ENCODE measurements at places on chromosomes 3 and 15.

DNA sequence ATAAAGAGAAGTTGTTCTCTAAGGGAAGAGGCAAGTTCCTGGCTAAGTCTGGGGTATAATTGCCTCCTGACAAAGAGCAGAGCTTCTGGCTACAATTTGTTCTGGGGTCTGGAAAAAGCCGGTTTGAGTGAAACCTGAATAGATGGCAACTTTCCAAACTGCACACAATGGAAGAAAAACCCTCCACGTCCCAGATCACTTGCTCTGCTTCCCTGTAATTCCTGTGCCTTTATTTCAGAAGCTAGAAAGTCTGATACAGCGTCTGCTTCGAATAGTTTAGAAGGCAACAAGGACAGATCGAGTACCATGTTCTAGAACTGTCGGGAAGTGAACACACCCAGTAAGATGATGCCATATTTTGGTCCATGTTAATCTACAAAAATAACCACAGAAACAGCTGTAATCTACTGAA, 1.6 kb upstream of the WDR82 start:
- no peak for DNase-seq

DNA sequence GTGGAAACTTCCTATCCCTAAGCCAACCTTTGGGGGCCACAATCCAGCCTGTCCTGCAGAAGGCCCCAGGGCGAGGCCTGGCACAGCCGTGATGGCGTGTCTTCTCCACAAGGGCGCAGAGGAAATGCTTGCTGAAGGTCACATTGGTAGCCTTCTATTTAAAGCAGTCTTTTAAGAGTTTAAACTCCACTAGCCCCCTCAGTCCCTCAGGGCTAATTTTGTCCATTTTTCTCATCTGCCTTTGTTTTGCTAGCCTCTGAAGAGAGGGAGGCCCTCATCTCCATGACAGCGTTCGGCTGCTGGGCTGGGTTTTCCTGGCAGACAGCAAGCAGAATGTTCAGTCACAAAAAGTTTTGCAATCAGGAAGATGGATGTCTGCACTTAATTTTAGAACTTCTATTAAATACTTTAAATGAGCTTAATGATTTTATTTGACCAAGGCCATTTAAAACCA, 40.8 kb downstream of the RARB start:
- DNase-seq, result no peak

GRCh38 chr15:93997071-93997658, 234.2 kb upstream of the MCTP2 start:
- DNase-seq, result no peak

GRCh38 chr3:177478170-177478867, 281.0 kb upstream of the TBL1XR1 start:
- DNase-seq, result peak; percentile 98

- DNase-seq, result no peak
Observed at GRCh38 chr15:66433726-66434125, 47.0 kb downstream of the MAP2K1 start.

GRCh38 chr3:114551770-114552526, 258.1 kb downstream of the TIGIT start:
- peak; percentile 77 for DNase-seq

- DNase-seq, result no peak
Observed at GRCh38 chr15:27123291-27123690, 152.3 kb downstream of the GABRG3 start.

DNA sequence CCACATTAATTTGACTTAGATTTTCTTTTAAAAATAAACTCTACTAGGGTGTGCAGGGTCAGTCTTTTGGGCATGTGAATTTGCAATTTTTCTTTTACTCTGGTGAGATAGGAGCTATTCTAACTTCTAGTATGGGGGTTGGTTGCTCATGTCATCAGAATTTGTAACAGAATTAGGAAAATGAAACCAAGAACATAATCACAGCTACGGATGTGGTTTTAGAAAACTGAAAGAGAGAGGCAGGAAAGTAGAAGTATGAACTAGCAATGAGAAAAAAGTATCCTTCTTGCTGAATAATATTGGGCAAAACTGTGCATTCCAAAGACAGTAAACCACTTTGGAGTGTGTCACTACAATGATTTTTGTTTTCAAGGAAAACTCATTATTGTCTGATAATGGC, 43.3 kb downstream of the ADPGK start:
- DNase-seq, result no peak

DNA sequence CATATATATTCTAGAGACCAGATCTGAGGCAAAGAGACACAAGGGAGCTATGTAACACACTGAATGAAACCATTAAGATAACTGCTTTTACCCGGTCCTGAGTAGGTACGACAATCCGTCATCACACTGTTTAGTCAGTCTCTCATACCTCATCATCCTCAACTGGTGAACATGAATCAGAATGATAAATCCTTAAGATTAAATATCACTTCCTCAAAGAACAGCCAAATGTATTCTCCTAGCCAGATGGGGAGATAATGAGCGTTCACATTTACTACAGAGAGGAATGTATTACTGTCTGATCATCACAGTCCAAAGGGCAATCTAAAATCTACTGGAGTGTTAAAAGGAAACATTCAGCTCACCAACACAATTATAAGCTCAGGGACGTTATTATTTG, 319.4 kb upstream of the STAC start:
- peak; percentile 22 for DNase-seq

GRCh38 chr3:83813176-83813575, 1145.6 kb upstream of the CADM2 start:
- DNase-seq, result no peak

DNA sequence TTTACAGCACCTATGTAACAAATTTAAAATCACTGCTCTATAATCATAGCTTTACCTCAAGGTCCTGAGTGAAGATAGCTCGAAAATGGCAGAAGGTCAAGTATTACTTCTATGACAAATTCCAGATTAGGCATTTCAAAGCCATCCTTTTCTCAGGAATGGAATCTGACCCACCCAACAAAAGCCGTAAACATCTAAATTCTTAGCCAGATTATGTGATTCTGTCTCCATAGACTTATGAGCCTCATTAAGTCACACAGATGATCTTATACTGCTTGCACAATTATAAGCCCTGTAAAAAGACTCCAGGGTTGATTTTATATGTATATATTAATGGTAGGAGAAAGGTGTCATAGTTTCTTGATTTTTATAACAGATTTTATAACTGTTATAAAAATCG, 56.9 kb downstream of the CEP152 start:
- peak; percentile 49 for DNase-seq

DNA sequence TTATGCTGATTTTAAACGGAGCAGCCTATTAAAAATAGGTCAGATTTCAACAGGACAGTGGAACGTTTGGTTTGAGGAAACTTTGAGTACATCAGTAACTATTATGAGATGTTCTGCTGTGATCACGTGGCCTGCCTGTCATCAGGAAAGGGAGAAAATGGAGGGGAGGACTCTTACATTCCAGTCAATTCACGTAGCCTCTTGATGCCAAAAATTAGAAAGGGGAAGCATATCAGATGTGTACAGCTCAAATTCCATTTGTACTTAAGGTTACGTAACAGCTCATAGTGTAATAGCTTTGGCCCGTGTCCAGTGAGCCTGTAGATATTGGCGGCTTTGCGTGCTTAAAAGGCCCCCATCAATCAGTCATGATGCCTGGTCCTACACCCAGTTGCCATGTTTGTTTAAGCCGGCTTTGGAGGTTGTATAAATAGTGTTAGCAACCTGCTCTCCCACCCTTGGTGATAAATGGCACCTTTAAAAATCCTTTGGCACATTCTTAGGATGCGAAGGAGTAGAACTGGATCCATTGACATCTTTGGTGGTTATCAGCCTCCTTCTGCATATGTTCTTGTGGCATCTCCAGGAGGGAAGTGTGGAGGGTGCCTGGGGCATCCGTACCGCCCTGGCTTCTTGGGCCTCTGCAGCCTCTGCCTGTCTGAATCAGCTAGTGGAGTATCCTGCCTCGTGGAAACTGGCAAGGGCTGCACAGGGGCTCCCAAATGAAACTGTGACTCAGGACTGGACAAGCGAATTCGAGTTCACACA, 163.9 kb downstream of the THSD4 start:
- DNase-seq, result peak; percentile 94

DNA sequence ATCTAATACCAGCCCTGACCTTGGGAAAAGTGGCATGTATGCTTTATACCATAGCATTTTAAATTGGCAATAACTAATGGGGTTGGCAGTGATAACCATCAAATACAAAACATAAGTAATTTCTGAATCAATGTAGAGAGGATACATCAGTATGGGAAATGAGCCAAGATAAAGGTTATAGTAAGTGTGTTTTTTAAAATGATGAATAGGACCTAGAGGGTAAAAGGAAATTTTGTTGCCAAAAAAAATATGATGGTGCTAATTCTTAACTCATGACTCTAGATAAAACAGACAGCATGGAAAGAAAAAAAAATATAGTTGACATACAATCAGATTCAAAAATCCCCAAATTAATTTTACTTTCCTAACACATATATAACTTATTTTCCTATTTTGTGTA, 75.4 kb upstream of the ROBO1 start:
- no peak for DNase-seq

DNA sequence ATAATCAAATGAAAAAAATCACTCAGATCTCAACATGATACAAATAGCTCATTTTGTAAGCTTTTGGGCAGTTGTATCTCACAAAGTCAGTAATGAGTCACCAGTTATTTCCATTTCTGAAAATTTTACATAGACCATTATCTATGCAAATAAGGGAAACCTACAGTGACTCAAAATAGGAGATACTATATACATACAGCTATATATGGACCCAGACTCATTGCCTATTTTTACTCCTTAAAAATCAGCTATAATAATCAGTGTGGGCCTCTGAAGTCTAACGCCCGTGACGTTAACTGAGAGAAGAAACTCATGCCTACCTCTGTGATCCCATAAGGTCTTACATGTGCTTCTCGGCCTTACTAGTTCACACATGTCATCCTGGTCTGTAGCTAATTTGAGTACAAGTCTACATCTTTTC, 31.6 kb downstream of the LRIG1 start:
- no peak for DNase-seq

DNA sequence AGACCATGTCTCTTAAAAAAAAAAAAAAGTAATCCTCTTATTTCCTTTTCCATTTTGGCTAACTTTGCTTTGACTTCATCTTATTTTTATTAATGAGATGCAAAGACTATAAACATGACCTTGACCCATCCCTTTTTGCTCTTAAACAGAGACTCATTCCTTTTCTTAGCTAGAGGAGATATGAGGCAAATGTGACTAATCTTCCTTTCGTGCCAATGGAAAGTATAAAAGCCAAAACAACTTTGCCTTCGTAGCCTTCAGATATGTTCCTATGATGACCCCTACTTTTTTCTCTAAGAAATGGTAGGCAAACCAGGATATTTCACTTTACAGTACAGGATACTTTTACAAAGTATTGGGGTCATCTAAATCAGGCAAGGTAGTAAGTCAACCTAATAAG, 36.9 kb upstream of the GOLGB1 start:
- peak; percentile 6 for DNase-seq

GRCh38 chr15:41892621-41893421, 1.0 kb downstream of the SPTBN5 start:
- DNase-seq, result no peak

DNA sequence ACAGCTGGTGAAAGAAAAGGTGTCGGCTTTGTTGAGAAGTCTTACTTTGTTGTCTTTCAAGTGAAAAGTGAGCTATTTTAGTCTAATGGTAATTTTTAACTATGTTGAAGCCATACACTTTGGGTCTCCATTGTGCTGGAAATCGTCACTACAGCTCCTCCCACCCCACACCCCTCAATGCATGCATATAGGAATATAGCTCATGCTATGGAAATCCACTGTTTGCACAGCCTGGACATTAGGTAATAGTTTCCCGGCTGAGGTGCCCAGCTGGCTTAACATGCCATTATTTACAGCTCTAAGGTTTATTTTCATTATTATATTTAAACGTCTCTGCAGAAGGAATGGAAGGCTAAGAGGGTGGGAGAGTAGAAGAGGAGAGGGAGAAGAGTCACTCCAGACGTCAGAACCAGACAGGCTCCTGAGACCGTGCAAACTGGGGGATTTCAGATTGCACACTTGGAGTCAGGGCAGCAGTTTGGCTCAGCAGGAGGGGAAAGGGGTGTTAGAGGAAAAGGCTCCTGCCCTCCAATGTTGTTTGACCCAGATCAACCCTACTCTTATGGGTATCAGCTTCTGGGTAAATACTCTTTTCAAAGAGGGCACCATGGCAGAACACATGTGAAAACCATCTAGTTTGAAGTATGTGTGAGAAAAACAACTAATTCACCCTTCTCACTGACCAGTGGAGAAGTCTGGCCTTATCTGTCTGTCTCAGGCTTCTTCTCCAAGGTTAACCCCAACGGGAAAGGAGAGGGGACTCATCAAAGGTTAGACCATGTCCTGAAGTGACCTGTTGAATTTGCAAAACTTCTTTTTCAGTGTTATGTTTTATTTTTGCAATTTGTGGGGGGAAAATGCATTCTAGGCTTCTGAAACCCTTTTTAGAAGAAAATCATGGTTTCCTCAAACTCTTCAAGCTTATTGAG, 218.7 kb upstream of the CTDSPL start:
- no peak for DNase-seq

DNA sequence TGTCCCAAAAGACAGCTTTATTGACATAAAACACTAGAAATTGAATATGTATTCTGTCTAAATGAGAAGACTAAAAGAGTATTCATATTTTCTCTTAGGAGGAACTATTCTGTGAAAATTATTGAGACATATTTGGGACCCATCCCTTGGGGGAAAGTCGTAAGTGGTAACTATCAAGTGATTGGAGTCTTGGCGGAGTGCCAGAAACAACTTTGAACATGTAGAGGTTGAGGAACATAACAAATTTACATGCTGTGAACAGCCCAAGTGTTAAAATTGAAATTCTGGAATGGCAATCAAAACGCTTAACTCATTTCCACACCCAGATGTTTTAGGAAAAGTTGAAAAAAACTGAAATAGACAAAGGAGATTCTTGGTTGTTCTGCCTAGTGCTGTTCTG, 1034.6 kb downstream of the NSUN3 start:
- no peak for DNase-seq

DNA sequence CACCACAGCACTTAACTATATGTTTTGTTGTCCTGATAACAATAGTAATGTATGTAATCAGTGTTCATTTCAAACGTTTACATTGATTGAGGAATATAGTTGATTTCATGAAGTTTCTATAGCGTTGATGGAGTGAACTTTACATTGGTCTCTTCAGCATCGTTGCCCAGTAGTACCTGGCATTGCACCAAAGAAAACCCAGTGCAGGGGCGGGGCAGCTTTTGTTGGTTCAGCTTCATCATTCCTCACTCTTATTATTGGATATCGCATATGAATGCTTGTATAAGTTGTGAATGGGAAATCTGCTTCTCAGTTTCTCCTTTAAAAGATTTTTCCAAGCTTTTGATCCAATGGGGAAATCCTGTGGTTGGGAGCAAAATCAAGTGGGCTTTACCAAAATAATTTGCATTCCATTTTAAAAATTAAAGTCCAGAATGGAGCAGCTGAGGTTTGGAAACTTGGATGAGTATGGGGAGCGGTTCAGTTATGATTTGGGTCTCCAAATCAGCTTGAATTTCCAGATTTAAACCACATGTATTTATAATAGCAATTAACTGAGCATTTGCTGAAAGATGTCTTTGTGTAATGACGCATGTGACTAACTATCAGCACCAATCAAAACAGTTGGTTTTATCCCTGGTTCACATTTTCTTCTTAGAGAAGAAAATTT, 213.7 kb downstream of the ALCAM start:
- DNase-seq, result no peak

Data from EL (cell line).